ENCODE measurements at places on chromosomes 1 and 21.

DNA sequence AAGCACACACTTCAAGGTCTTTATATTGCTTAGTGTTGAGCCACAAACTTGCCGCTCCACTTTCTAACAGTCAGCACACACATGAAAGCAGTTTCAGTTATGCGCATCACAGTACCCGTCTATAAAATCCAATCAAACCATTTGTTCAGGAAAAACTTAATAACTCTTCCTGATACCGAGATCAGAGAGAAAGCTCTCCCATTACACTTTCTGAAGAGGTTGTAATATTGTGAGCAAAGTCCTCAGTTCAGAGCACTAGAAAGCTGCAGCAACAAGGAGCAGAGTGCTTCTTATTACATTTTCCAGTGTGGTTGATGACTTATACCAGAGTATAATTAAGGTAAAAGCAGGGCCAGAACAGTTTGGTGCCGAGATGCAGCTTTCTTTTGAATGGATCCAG is 102.8 kb upstream of the F3 start:
- DNase-seq = no peak

GRCh38 chr1:235679644-235680043 is 30.1 kb upstream of the GNG4 start:
- DNase-seq = no peak

DNA sequence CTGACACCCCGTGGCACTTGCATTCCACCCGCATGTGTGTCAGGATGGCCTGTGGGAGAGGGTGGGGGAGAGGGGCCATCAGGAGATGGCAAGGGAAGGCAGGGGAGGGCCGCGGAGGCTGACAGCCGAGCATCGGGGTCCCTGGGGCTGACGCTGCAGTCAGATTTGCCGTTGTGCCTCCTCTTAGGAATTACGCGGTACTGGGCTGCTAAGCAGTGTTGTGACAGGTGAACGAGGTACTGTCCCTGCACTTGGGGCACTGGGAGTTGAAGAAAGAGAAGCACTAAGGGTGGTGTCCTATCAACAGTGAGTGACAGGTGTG is 22.5 kb downstream of the WNT4 start:
- DNase-seq = no peak

DNA sequence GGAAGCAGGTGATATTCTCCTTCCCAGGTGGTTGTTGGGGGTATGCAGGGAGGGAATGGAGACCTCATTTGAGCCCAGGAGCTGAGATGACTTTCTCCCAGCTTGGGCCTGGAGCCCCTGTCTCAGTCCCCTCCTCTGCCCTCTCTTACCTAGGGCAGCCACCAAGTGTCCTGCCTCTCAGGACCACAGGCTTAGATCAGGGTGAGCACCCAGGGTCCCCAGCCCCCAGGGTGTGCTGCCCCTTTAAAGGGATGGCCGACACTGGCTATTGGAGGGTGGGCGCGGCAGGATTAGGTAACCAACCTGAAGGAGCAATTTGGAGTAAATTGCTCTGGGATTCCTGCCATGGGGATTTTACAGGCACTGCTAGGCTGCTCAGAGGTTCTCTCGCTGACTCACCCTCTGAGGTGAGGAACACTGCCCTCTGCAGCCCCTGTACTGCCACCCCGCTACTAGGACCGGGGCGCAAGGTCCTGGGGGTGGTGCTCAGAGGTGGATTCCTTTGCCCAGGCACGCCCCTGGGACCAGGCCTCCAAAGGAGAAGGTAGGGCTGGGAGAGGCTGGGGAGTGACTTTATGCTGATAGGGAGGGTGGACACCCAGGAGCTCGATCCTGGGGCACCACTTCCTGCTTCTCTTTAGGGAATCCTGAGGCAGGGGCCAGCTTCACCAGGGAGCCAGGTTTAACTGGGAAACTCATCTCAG is 1.5 kb downstream of the RPS6KA1 start:
- no peak for DNase-seq

DNA sequence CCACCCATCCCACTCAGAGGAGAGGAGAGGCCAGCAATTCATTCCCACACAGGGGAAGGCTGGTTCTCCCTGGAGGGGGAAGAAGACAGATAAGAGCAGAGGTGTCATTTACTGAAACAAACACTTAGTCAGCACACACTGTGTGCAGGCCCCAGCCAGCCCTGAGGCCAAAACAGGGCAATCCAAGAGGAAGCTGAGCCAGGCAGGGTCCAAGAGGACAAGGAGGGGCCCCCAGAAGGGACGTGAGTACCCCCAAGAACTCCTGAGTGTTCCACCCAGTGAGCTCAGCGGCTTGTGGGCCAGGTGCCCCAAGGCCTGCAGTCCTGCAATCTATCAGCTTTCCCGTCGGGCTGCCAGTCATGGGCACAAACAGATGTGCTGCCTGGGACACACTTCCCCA is 15.8 kb downstream of the ADGRB2 start:
- no peak for DNase-seq

- DNase-seq = no peak
Observed at GRCh38 chr1:213284626-213285025, 233.6 kb downstream of the RPS6KC1 start.

All from NCI-H1694 (cell line).